ENCODE measurements at places on chromosomes 3 and 15.

DNA sequence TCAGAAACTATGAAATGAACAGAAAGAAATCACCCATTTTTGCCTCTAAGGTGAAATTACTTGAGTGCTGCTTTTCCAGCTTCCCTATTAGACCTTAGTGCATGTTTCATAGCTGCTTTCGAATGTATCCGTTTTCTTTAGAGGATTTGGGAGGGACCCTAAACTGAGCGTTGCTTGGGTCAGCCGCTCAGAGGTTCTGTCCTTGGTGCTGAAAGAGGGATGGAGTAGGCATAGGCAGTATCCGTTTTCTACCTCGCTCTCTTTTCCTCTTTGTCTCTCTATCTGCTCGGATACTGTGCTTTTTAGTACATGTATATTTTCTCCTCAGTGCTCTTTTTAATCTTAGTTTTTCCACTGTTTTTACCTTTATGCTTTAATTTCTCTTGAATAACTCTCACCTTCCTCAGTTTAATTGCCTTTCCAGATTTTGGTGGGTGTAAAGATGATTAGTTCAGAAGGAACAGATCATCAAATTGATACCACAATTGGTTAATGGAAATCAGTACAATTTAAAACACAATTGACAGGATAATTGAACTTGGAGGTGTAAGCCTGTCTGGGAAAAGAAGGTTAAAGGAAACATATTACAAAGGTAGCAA lies at the start of gene DRD3:
TSS of gene DRD3 (minus strand) at position 283 of the 599 bp plus-strand sequence. CDS start 7,060 bp downstream, outside the sequence.
- no peak for DNase-seq

GRCh38 chr3:30628901-30629590 lies 22.6 kb downstream of the TGFBR2 start:
- peak; percentile 60 for DNase-seq

DNA sequence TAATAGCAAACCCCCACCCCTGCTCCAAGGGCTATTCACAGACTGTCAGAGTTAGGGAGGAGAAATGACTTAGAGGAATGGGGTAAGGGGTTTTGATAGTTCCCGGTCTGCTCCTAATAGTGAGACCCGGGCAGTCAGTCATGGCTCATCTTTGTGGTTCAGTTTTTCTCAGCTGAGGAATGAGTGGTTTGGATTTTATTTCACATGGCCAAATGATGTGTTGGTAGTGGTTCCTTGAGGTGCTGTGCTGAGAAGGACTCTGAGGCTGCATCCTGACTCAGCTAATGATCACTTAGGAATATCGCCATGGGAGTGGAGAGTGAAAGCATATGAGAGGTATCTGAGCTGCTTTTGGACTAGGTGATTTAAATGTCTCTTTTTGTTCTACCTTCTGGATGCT lies 80.2 kb downstream of the LPP start:
- DNase-seq: no peak

- no peak for DNase-seq
Measured at GRCh38 chr3:81003817-81004216, 757.6 kb downstream of the GBE1 start.

- DNase-seq: no peak
Measured at GRCh38 chr3:4772171-4772804, 206.9 kb upstream of the BHLHE40 start.

DNA sequence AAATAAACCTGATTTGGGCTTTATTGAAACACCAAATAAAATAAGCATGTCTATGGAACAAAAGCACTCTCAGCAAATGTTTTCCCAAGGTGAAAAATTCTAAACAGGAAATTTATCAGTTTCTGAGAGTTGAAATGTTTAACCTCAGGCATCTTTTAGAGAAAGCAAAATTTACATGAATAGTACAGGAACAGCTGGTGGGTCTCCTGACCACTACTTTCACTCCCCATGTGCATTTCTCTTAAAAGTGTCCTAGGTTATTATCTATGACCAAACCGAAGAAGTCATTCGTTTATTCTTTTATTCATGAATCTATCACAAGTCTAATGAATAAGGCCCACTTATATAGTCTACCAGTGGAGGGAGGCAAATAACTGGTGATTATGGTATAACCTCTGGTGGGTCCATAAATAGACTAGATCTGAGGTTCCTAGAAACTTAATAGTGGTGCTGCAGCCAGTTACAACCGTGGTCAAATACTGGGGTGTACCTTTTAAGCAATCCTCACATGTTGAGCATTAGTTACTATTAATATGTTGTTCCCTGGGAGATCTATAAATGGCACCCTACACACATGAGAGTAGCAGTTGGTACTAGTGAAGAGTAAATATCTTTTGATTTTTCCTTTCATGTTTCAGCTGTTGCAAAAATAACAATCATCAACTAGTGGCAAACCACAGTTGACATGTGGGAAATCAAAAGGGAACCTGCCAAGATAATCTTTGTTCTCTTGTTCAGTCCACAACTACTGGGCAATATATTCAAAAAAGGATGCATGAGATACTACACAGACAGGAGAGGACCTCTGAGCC lies 169.3 kb upstream of the STAC start:
- DNase-seq: no peak

DNA sequence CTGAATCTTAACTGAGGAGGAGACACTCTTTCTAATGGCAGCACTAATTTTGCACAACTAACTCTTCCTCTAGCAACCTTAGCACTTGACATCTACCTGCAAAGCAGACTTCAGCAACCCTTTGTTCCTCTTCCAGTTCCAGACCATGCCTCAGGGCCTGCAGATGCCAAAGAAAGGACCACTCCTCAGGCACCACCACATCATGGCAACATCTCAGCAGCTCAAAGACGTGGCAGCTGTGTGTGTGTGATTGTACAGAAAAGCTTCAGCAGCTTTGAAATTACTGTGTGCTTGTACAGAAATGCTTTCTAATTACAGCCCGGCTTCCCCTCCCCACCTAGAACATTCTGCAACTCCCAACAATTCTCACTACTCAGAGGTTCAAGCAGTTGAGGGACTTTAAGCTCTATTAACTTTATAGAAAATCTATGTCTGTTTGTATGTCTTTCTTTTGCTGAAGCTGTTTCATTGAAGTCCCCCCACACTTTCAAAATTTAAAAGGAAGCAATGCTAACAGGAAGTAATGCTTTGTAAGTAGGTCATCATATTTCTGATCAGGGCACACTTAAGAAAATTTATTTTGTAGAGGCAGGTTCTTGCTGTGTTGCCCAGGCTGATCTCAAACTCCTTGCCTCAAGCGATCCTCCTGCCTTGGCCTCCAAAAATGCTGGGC lies 115.2 kb downstream of the CD47 start:
- DNase-seq: peak; percentile 30

DNA sequence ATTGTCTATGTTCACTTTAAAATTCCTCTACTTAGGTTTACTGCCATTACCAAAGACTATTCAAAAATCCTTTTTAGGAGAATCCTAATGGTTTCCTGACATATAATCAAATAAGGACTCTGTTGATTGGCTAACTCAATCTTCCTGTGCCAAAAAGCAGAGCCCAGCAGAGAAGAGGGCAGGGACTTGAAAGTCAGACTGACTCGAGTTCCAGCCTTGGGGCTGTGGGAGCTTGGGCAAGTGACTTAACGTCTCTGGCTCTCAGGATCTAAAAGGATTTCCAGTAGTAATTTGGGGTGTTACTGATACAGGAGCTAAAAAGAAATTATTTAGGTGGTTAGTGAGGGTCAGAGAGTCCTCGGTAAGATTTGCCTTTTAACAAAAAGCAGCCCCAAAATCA lies 10.9 kb downstream of the CCR5 start:
- no peak for DNase-seq

DNA sequence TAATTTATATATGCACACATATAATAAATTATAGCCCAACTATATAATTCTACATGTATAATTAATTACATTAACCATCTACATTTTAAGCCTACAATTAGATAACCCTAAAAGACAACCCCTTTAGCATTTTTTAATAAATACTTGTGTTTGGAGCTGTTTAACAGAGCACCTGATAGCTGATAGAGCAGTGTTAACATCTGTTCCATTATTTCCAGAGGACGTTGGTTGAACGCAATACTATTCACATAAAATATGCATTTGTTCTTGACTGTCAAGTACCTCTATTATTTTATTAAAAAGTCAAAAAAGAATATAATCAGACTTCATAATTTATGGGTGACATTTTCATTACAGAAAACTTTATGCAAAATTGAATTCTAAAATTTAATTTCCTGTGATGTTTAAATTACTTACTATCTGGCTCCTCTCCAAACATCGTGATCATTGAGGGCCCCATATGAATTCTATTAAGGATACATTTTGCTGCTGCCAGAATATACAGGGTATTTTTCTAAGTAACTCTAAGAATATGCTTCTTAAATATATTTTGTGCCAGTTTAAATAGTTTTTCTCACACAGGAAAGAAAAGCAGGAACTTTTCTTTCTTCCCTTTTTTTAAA lies 234.3 kb downstream of the SHOX2 start:
- no peak for DNase-seq

DNA sequence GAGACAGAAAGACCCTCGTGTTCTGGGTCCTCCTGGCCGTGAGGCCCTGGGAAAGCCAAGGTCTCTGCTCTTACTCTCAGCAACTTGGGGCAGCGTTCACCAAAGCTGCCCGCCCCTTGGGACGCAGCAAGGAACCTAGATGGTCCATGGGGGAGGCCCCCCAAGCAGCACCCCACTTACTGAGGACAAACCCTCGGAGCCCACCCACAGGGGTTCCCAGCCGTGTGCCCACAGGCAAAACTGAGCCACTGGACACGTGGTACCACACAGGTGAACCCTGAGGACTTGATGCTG lies 166.2 kb upstream of the IQSEC1 start:
- no peak for DNase-seq

GRCh38 chr3:152058856-152059255 lies 185.4 kb downstream of the SUCNR1 start:
- no peak for DNase-seq

DNA sequence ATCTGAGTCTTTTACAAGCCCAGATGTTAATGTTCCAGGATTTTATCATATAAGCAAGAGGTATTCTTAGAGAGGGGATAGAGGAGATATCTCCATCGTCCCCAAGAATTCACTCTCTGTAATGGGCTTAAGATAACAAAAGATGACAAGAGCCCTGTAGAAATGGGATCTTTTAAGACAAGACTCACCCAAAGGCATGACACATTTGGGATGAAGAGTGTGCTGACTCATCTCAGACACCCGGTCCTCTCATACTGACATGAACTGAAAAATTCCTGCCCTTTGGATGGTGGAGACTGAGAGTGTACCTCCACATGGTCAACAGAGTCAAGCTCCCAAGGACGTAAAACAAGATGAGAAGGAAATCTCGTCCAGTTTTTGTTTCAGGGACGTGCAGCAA lies 11.0 kb downstream of the LEKR1 start:
- no peak for DNase-seq

DNA sequence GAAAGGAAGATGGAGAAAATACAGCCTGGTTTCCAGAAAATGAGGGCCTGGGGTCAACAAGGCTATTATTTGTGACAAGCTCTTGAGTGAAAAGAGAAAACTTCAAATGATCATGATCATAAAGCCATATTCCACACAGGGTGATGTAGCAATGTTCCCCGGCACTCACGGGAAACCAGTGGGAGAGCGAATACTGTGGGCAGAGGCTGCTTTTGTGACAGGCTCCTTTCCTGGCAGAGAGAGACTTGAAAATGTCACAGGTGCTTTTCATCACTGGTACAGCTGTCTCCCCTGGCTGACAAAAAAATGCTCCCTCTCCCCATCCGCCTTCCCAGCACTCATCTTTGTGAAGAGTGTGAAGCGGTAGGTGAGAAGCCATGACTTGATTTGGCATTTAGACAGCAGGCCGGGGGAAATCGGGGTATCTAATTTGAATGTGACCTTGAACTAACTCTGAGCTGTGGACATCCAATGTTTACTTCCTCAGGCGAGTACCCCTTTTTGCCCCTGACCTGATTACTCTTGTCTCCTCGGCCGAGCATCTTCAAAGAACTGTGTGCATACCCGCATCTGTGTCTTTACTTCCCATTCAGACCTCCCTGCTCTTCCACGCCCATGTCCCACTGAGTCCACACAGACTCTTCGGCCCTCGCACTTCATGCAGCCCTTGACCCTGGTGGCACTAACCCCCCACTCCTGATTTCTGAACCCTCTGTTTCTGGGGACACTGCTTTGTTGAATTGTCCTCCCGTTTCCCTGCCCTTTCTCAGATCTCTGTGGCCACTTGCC lies 23.2 kb downstream of the CA12 start:
- DNase-seq: no peak

DNA sequence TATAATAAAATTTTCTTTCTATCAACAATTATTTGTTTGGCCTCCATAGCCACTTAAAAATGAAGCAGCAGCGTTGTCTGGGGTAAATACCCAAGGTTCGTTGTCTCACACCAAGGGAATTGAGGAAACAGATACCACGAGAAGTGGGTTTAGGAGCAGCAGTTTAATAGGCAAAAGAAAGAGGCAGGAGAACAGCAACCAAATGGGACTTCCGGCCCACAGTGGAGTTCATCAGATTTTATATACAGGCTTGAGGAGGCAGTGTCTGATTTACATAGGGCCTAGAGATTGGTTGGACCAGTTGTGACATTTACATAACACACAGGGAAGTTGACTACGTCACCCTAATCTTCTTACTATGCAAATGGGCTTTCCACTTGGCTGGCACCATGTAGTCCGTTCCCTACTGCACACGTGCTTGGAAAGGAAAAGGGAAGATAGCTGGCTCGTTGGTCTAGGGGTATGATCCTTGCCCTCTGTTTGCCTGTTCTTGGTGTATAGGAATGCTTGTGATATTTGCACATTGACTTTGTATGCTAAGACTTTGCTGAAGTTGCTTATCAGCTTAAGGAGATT lies 61.5 kb upstream of the SETMAR start:
- no peak for DNase-seq

DNA sequence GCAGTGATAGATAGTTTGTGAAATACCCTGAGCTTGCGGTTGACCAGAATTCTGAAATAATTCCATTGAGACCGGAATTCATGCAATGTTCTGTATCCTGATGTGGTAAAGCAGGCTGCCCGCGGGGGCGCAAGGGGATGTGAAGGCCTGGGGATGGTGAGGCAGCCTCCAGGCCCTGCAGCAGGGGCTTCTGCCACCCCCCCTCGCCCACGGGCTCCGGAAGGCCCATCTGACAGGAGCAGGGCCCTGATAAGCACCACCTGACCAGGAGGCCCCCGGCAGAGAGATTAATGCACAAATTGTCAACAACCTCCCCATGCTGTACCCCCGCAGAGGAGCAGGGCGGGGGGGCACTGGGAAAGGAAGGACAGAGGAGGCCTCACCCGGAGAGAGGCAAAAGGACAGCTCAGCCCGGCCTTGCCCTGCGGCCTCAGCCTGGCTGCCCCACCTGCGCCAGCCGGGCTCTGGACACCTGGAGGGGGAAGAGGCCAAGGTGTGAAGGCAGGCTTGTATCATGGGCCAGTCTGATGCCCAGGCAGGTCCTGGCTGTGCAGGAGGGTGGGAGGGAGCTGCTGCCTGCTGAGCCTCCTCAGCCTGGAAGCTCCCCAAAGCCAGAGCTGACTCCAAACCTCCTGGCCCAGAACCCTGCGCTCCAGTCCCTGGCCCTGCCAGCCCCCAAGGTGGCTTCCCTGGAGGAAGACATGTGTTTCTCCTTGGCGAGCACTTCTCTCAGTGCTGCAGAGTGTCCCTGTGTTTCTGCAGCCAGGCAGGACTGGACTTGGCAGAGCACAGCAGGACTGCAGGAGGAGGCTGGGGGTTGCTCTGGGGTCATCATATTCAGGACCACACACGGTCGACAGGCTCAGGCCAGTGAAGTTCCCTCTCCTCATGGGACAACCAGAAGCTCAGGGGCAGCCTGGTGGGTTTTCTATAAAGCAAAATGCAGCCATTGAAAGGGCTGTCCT lies 46.5 kb downstream of the RPN1 start:
- DNase-seq: no peak

GRCh38 chr3:141076797-141077571 lies 25.8 kb downstream of the SPSB4 start:
- no peak for DNase-seq

Data from CD4-positive, alpha-beta T cell treated with Interleukin-6 at 100 ng/mL for 8 hours (primary cell).